ENCODE measurements at places on chromosomes 1 and 21.
A peak's percentile ranks its signal among the peaks of the same experiment; 100 is the strongest.

DNA sequence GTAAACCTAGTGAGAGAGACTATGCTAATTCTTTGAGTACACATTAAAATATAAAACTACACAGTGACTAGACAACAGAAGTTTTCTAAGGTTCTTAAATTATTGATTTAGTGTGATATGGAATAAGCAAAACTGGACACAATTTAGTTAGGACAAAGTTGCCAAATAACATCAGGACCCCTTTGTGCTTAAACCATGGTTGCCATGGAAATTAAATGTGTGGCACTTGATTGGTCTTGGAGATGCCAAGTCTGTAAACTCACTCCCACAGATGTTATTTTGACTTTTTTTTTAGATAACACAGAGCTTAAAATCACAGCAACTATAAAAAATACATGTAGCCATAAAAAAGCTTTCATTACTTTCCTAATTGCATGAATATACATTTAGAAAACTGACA is 234.6 kb downstream of the BRINP3 start:
- DNase-seq = no peak

- peak; percentile 90 for DNase-seq
Measured at GRCh38 chr1:26126321-26127084, 14.9 kb downstream of the PDIK1L start.

- peak; percentile 14 for DNase-seq
Measured at GRCh38 chr1:191993549-191993948, 164.7 kb upstream of the RGS18 start.

DNA sequence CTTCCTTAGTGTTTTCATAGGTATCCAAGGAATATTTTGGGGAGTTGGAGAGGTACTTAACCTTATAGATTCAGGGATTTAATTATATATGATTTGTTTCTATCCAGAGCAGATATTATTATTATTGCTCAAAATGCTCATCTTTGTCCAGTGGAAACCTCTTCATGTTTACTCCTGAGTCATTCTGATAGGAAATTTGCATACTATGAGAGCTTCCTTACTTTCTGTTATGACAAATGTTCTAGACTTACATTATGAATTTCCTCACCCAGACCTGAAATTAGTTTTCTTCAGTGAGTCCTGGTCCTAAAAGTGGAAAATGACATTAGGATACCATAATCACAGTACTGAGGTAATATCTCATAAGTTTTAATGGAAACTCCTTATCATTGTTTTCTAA is 57.5 kb upstream of the PLPPR5 start:
- DNase-seq = no peak

GRCh38 chr1:115324649-115325420 is 13.2 kb downstream of the NGF start:
- no peak for DNase-seq

DNA sequence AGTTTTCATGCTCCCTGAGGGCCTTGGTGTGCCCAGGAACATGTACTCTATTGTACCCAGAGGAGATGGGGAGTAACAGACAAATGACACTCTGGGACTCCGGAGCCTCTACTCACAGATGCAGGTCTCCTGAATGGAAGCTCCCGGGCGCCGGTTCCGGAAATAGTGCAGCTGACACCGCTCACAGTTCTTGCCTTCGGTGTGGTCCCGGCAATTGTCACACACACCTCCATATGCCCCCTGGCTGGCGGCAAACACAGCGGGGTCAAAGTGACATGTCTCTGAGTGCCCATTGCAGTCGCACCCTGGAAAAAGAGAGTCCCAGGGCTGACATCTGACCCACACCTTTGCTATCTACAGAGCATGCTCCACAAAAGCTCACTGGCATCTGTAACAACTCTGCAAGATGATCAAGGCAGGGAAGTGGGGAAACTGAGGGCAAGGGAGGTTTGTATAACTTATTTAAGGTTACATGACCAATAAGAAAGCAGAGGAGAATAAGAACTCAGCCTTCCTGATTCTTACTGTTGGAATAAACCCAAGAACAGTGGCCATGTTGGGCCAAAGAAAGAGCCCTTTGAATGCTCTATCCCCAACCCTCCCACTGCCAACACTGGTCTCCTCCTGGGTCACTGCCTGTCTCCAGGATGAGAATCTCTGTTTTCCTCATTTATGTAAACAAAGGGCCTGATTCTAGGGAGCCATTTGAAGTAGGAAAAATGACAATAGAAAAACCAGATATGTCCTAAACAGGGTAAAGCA is 22.4 kb downstream of the LAMB3 start:
- DNase-seq = no peak

DNA sequence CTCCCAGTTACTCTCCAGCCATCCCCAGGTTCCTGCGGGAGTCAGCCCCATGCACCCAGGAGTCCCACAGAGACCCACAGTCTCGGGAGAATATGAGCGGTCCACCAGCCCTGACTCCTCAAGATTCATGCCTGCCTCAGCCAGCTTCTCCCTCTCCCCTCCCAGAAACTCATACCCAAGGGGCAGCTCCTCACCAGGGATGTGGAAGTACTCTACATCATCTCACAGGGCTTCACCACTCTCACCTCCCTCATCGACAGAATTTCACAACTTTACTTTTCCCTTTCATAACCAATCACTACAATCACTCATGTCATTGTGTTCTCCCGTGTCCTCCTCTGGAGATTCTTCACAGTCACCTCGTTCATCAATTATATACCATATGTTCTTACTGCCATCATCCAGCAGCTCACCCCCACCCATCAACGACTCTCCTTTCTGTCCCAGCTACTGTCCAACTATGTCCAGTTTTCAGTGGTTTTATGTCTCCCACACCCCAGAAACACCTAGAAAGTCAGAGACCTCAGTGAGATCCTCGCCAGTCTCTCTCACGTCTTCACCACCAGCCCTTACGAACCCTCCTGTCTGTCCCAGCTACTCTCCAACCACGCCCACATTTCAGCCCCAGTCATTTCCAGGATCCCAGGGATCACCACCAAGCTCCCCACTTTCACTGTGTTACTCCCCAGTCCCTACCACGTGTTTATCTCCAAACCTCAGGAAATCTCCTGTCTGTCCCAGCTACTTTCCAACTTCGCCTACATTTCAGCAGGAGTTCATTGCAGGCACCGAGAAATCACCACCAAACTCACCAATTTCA is 1530.1 kb upstream of the TPTE start:
- DNase-seq = peak; percentile 23

All from NAMALWA (cell line).